Endothelial cell of umbilical vein (primary cell): ENCODE measurements at places on chromosomes 1 and 21. TPM values are rescaled to one million over a fixed set of nuclear protein-coding genes. Genes with fewer than 3 reads are reported as not detected.

The SKI gene
- total RNA-seq = 76.0 and 80.3 TPM in 2 replicates

The SLFNL1 gene
- total RNA-seq = 0.29 and 0.39 TPM in 2 replicates

The HRNR gene
- total RNA-seq = not detected in 2 replicates

The SFN gene
- total RNA-seq = 0.33 and 0.42 TPM in 2 replicates

The MYOM3 gene
- total RNA-seq = 0.18 and 0.40 TPM in 2 replicates

The SPRR4 gene
- total RNA-seq = not detected in 2 replicates

DNA sequence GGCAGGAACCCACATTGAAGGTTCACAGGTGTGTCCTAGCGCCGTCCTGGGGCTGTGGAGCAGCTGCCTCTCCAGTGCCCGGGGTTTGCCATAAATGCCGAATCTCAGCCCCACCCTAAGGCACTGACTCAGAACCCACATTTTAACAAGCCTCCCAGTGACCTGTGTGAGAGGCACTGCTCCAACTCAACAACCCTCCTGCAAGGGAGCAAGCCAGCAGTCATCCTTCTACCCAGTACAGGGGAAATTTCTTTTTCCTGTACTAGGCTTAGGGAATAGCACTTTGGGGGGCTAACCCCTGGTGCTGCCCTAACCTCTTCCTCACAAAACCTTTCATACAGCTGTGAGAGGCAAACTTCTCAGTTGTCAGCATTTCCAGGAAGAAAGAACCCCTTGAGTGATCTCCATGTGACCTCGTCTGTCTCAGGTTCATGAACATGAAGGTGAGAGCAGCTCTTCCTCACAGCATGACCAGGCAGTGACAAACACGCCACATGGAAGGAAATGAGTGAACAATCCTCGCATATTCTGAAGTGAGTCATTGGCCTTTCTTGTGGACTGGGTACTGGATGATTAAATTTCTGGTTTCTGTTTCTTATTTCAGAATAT lies 11.4 kb upstream of the BCAR3 start:
- H3K4me1 ChIP-seq = peaks cover 27% of the 10 kb centered on the region
- peak; percentile 77 for DNase-seq
- H3K36me3 ChIP-seq = no peaks in the 10 kb centered on the region
- H3K4me3 ChIP-seq = no peak overlapping the region
- no peaks in the 10 kb centered on the region for H3K27me3 ChIP-seq

DNA sequence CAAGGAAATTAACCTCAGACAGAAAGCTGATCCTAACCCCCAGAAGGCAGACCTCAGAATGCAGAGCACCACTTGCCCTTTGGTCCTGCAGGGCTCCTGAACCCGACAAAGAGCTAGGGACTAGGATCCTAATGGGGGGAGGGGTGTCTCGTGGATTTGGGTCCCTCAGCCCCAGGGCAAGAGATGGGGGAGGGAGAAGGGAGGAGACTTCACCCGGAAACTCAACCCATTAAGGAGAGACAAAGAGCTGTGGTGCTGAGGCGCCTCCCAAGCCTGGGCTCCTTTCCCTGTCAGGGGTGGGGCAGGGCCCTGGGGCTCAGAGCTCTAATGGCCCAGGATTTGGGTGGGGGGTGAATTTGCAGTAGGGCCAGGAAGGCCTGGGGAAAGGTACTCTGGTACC lies 2.9 kb downstream of the NECTIN4 start:
- DNase-seq = no peak
- H3K4me3 ChIP-seq = no peak overlapping the region
- H3K4me1 ChIP-seq = no peaks in the 10 kb centered on the region
- no peaks in the 10 kb centered on the region for H3K36me3 ChIP-seq
- no peaks in the 10 kb centered on the region for H3K27me3 ChIP-seq
- no peak overlapping the region for H3K27ac ChIP-seq

GRCh38 chr1:191870490-191870889 lies 287.8 kb upstream of the RGS18 start:
- H3K4me1 ChIP-seq = no peaks in the 10 kb centered on the region
- no peaks in the 10 kb centered on the region for H3K36me3 ChIP-seq
- H3K4me3 ChIP-seq = no peak overlapping the region
- H3K27me3 ChIP-seq = no peaks in the 10 kb centered on the region
- DNase-seq = no peak

GRCh38 chr1:174364996-174365736 lies 82.6 kb upstream of the GPR52 start:
- no peaks in the 10 kb centered on the region for H3K27me3 ChIP-seq
- no peaks in the 10 kb centered on the region for H3K36me3 ChIP-seq
- no peaks in the 10 kb centered on the region for H3K4me1 ChIP-seq
- H3K4me3 ChIP-seq = no peak overlapping the region
- H3K27ac ChIP-seq = no peak overlapping the region

GRCh38 chr1:21212126-21212525 lies 35.4 kb upstream of the EIF4G3 start:
- no peak overlapping the region for H3K27ac ChIP-seq
- H3K36me3 ChIP-seq = no peaks in the 10 kb centered on the region
- no peaks in the 10 kb centered on the region for H3K27me3 ChIP-seq
- no peak for DNase-seq
- H3K4me3 ChIP-seq = no peak overlapping the region

GRCh38 chr1:213826891-213827290 lies 160.9 kb upstream of the PROX1 start:
- no peaks in the 10 kb centered on the region for H3K27me3 ChIP-seq
- DNase-seq = no peak
- H3K4me1 ChIP-seq = no peaks in the 10 kb centered on the region
- no peaks in the 10 kb centered on the region for H3K36me3 ChIP-seq

DNA sequence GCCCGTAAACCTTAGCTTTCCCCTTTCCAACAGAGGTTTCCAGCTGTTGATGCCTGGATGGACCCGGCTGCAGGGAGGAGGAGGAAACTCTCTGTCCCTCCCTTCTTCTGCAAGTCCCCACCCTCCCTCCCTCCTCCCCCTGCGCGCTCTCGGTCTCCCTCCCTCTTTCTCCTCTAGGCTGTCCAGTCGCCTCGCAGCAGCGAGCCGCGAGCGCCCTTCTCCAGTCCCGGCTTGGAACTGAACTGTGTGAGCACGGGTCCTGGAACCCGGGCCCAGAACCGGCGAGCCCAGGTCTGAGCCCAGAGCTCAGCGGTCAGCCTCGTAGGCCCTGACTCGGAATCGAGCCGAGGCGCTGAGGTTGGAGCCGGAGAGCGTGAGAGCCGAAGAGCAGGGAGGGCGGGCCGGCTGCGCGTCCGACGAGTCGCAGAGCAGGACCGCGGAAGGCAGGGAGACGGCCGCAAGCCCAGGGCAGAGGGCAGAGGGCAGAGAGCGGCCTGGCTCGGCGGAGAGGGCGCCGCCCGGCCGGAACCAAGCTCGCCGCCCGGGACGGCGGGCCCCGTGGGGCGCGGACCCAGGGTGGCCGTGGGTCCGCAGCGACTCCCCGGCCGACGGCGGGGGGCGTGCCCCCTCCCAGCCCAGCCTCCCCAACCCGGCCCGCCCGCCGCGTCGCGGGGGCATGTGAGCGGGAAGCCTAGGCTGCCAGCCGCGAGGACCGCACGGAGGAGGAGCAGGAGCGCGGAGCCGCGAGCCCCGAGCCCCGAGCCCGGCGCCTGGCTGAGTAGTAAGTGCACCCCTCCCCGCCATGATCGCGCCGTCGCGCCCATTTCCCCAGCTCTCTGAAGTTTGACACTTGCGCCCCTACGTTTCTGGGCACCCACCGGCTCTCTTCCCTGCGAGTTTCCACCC lies at the start of gene SOX13:
Gene SOX13 (plus strand): TSS at position 185 of the 906 bp plus-strand sequence. CDS start 39,801 bp downstream, outside the sequence.
- no peaks in the 10 kb centered on the region for H3K36me3 ChIP-seq
- peaks cover 14% of the 10 kb centered on the region for H3K4me1 ChIP-seq
- DNase-seq = peak; percentile 86
- H3K27ac ChIP-seq = peak within 1 kb of the TSS; percentile 27

- H3K27ac ChIP-seq = no peak overlapping the region
- H3K27me3 ChIP-seq = no peaks in the 10 kb centered on the region
- no peak overlapping the region for H3K4me3 ChIP-seq
- H3K36me3 ChIP-seq = no peaks in the 10 kb centered on the region
- H3K4me1 ChIP-seq = no peaks in the 10 kb centered on the region
These were observed 17.0 kb downstream of the TRAF5 start for GRCh38 chr1:211343607-211344006.

DNA sequence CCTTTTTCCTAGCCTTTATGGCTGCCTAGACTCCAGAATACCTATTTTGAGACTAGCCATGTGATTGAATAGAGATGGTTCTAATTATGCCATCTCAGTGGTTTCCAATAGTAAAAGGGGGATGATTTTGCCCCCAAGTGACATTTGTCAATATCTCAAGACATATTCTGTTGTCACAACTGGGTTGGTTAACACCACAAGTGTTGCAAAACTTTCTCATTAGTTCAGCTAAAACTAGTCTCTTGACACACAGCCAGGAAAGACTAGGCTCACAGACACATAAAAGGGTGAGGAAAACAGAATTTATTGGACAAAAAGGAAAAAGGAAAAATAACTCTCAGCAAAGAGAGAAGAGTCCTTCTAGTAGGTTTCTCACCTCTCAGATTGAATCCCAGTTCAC lies 39.9 kb upstream of the GBP5 start:
- H3K27me3 ChIP-seq = no peaks in the 10 kb centered on the region
- no peaks in the 10 kb centered on the region for H3K36me3 ChIP-seq
- no peak overlapping the region for H3K4me3 ChIP-seq

DNA sequence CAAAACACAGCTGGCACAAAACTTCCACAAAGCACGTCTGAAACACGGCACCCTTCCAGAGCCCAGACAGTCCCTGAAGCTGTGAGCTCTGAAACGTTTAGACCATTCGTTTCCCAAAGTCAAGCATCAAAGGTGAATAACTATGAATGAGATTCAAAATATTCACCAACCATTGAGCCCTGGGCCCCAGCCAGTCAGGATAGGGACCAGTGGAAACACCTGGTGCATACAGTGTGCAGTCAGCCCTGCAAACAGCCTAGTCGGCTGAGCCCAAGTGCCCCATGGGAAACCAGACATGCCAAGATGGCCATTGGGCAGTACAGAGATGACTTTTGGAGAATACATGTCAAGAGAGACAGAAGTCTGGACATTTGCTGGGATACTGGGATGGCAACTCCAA lies 90.4 kb upstream of the EDN2 start:
- no peaks in the 10 kb centered on the region for H3K36me3 ChIP-seq
- no peak for DNase-seq
- no peaks in the 10 kb centered on the region for H3K27me3 ChIP-seq
- no peak overlapping the region for H3K4me3 ChIP-seq

GRCh38 chr1:69824932-69825331 lies 257.2 kb downstream of the LRRC7 start:
- DNase-seq = no peak
- H3K27me3 ChIP-seq = no peaks in the 10 kb centered on the region

GRCh38 chr1:247212012-247212411 lies 40.2 kb upstream of the ZNF124 start:
- H3K36me3 ChIP-seq = no peaks in the 10 kb centered on the region
- no peak for DNase-seq
- H3K27me3 ChIP-seq = peaks cover 27% of the 10 kb centered on the region
- H3K4me3 ChIP-seq = no peak overlapping the region

GRCh38 chr21:38470755-38471154 lies 27.5 kb downstream of the ERG start:
- no peaks in the 10 kb centered on the region for H3K27me3 ChIP-seq
- peak; percentile 80 for DNase-seq
- peaks cover 15% of the 10 kb centered on the region for H3K36me3 ChIP-seq
- no peak overlapping the region for H3K4me3 ChIP-seq
- peaks cover 67% of the 10 kb centered on the region for H3K4me1 ChIP-seq

DNA sequence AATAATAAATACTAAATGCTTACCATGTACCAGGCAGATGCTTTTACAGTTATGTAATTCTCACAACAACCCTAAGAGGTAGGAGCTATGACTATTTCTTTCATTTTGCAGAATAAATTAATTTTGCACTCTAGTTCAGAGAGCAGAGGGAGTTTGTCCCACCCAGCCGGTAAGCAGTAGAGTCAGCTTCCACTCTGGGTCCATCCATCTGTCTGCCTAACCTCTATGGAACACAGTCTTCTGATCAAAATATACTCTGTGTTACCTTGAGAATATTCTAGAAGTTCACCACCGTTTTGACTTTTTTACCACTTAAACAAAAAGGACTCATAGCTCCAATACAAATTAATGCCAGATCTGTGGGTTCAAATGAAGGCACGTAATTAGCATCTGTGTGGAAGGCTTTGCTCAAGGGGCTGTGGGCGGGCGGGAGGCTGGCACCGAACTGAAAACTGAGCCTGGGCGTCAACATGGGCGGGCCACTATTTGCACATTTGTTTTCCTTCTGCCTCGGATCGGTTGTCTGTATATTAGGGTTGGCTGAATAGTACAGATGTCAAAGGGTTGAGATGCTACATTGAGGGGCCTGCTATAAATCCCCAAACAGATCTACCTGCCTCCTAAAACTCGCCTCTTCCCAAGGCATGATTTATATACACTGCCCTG lies 33.1 kb upstream of the LMO4 start:
- H3K27ac ChIP-seq = no peak overlapping the region
- no peaks in the 10 kb centered on the region for H3K36me3 ChIP-seq
- no peaks in the 10 kb centered on the region for H3K27me3 ChIP-seq
- H3K4me1 ChIP-seq = no peaks in the 10 kb centered on the region
- no peak overlapping the region for H3K4me3 ChIP-seq

GRCh38 chr1:44422161-44422560 lies 17.1 kb downstream of the RNF220 start:
- H3K4me1 ChIP-seq = peaks cover 34% of the 10 kb centered on the region
- H3K36me3 ChIP-seq = no peaks in the 10 kb centered on the region
- peak overlapping the region; percentile 35 for H3K27ac ChIP-seq
- no peak overlapping the region for H3K4me3 ChIP-seq
